Stimulated activated CD8-positive, alpha-beta memory T cell treated with anti-CD3 and anti-CD28 coated beads, Interleukin-7, amount 100 ng/mL, for 1 hour (primary cell): ENCODE measurements at places on chromosomes 3 and 15.

- no peak for DNase-seq
Measured at GRCh38 chr3:81080608-81081007, 680.8 kb downstream of the GBE1 start.

DNA sequence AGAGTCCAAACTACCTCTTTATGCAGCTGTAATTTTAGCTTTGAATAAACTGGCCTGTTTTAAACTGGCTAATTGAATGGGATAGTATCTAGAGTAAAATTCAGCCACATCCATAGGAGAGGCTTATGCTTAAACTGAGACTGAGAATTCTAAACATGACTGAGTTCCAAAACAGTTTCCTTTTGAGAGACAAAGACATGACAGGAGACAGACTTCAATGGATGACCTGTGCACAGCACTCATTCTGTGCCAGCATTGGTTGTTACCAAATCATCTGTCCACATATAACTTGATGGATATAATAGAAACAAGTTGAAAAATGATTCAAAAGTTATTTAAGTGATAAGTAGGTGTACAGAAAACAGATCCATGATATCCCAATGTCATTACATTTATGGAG, 20.9 kb downstream of the IL12A start:
- DNase-seq: no peak

- DNase-seq: no peak
Measured at GRCh38 chr3:171876680-171877147, 33.6 kb downstream of the TMEM212 start.

DNA sequence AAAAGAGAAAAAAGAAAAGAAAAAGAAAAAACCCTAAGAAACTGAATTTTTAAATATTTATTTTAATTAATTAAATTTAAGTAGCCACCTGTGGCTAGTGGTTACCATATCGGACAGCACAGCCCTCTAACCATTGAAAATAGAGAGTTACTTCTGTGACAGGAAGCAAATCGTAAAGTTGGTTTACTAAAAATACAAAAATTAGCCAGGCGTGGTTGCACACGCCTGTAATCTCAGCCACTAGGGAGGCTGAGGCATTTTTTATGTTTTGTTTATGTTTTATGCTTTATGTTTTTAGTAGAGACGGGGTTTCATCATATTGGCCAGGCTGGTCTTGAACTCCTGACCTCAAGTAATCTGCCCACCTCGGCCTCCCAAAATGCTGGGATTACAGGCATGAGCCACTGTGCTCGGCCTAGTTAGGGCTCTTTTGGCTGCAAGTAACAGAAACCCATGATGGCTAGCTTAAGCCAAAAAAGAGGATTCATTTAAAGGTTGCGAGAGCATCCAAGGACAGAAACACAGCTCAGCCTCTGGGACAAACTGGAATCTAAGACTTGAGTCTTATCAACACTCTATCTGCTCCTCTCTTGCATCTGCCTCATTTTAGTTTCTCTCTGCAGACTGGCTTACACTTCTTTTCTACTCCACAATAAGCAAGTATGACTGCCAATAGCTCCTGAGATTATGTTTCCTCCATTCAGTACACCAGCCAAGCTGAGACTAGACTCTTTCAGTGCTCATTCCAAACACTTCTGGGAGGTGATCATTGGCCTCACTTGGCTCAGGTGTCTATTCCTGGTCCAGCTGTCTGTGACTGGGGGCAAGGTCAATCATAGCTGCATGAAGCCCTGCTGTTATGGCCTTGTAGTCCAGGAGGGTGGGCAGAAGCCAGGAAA, 6.8 kb upstream of the SKIL start:
- DNase-seq: no peak

- no peak for DNase-seq
Measured at GRCh38 chr3:96843505-96844203, 29.3 kb downstream of the EPHA6 start.

GRCh38 chr15:66389859-66390381, 3.2 kb downstream of the MAP2K1 start:
- no peak for DNase-seq

GRCh38 chr3:106485802-106486201, 617.0 kb upstream of the CBLB start:
- DNase-seq: no peak
